ENCODE measurements at places on chromosomes 3 and 15.

DNA sequence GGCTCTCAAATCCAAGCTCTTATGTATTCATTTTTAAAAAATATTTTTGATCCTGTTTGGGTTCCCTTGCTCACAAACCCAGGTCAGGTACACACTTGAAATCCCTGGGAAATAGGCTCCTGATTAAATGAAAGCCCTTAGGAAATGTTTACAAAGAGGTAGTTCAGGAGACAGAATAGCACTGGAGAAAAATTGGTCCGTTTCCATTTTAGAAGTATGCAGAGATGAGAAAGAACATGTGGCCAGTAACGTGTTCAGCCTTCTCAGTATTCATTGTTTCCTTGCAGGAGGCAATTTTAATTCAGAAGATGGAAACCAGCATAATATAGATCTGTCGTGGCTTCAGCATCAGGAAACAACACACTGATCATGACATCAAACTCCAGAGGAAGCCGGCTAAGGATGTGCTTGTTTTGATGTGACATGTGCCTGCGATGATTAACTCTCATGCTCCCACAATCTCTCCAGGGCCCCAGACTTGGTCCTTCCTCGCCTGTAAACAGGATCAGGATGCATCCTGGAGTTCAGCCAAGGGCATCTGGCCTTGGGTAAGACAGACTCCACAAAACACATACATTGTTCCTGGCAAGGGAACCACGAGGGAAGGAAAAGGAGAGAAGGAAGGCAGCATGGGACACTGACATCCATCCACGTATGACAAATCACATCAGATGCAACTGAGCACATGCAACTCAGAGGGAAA, 350.5 kb upstream of the THBS1 start:
- peaks cover 20% of the 10 kb centered on the region for H3K4me1 ChIP-seq
- peak overlapping the region; percentile 50 for H3K27ac ChIP-seq
- no peak overlapping the region for H3K4me3 ChIP-seq
- H3K36me3 ChIP-seq, result no peaks in the 10 kb centered on the region
- no peak for DNase-seq

DNA sequence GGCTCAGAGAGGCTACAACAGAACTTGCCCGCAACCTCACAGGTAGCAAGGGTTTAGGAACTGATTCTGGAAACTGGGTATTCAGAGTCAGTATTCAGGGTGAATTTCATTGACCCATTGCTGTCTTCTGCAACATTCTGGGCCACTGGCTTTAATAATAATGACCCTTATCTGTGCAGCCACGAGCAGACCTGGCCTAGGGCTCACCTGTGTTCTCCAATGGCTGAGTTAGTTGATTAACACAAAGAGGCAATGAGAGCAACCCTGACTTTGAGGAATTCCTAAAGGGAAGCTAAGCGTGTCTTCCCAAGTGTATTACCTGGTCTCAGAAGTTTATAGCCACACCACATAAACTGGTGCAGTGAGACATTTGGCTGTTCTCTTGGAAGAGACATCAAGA, 289.9 kb downstream of the EPHB1 start:
- no peaks in the 10 kb centered on the region for H3K36me3 ChIP-seq
- no peak for DNase-seq
- no peak overlapping the region for H3K27ac ChIP-seq

DNA sequence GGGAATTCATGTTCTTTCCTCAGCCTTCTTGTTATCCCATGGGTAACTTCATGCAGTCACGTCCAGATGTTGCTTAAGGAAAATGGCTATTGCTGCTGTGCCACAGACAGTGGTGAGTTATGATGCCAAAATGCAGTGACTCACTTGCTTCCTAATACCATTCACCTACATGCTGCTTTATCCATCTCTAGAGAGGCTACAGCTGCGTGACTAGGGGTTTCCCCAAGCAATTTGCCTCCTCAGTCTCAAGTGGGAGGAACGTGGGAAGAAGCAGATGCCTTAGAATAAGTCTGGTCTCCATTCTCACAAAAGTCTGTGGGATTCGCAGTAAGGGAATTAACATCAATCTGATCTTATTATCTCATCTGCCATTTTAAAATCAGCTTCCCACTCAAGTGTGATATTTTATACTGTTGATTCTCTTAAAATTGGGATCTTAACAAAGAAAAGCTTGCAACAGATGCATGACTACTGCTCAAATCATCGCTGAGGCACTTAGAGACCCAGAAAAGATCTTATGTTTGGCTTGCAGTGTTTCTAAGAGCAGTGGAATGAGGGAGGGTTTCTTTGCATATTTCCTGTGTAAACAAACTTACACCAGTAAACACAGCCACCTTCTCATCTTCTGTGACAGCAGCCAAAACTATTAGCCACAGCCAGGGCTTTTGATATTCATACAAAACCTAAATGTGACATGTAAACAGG, 62.0 kb upstream of the ACP3 start:
- peaks cover 2% of the 10 kb centered on the region for H3K27me3 ChIP-seq
- DNase-seq, result peak; percentile 90
- no peaks in the 10 kb centered on the region for H3K36me3 ChIP-seq
- no peak overlapping the region for H3K4me3 ChIP-seq
- H3K27ac ChIP-seq, result peak overlapping the region; percentile 57

DNA sequence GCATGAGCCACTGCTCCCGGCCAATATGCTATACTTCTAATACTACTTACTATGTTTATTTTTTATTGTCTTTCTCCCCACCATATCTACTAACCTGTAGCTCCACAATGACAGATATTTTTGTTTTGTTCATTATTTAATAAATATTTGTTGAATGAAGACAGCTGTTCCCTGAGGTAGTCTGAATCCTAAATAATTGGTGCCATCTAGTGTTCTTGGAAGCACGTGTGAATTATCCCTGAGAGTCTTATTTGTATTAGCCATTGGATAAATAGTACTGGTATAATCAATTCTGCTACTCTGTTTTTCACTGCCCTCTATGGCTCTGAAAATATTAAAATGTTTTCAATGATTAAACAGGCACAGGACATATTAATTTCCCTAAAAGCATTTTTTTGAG, 5.6 kb upstream of the APPL1 start:
- H3K27me3 ChIP-seq, result no peaks in the 10 kb centered on the region
- H3K4me3 ChIP-seq, result no peak overlapping the region
- H3K27ac ChIP-seq, result no peak overlapping the region
- no peaks in the 10 kb centered on the region for H3K36me3 ChIP-seq
- peak; percentile 28 for DNase-seq
- H3K4me1 ChIP-seq, result no peaks in the 10 kb centered on the region

DNA sequence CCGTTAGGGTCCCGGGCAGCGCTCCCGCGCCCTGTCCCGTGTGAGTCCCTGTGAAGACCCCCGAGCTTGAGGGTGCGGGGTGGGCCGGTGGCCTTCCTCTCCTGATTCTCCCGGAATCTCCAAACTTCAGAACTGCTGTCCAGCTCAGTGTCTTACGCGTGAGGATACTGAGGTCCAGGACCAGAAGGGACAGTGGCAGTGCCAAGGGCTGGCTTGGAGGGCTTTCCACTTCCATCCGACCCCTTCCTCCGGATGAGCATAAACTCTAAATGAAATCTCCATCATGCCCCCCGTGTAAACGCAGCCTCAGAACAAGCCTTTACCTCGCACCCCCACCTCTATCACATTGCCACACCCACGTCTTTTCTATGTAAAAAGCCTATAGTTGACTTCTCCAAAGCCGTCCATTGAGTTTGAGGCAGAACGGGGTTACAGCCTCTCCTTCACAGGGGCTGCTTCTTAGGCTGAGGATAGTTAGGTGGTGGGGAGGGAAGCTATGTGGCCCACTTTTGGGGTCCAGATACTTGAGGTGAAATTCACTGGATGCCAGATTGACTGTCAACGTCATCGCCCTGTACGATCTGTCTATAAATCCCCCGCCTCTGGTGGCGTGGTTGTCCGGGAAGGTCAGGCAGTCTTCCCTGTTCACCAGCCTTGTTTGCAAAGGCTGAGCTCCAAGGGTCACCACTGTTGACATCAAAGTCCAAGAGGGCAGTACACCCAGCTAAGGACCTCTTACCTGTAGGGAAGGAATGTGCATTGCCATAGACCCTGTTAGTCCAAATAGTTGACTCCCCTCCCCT, 1.1 kb downstream of the EDEM1 start:
- H3K36me3 ChIP-seq, result no peaks in the 10 kb centered on the region
- peak overlapping the region; percentile 94 for H3K4me3 ChIP-seq
- H3K4me1 ChIP-seq, result peaks cover 2% of the 10 kb centered on the region
- peak; percentile 17 for DNase-seq

GRCh38 chr3:113179235-113179824, 32.0 kb upstream of the BOC start:
- H3K27ac ChIP-seq, result no peak overlapping the region
- DNase-seq, result no peak
- H3K4me3 ChIP-seq, result no peak overlapping the region
- peaks cover 13% of the 10 kb centered on the region for H3K4me1 ChIP-seq
- H3K27me3 ChIP-seq, result peaks cover 26% of the 10 kb centered on the region
